AML-193 (cell line): ENCODE measurements at places on chromosomes 16 and 17.
A peak's percentile ranks its signal among the peaks of the same experiment; 100 is the strongest.

DNA sequence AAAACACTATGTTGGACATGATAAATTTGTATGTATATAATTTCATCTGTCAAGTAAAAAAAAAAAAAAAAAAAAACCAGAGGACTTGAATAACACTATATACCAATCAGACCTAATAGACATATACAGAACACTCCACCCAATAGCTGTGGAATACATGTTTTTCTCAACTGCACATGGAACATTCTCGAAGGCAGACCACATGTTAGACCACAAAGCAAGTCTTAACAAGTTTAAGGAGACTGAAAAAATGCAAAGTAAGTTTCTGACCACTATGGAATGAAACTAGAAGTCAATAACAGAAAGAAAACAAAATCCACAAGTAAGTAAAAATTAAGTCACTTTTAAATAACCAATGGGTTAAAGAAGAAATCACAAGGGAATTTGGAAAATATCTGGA is 8.4 kb upstream of the CNTNAP4 start:
- DNase-seq: no peak

GRCh38 chr17:19407601-19408345 is 3.3 kb upstream of the RNF112 start:
- DNase-seq: no peak

DNA sequence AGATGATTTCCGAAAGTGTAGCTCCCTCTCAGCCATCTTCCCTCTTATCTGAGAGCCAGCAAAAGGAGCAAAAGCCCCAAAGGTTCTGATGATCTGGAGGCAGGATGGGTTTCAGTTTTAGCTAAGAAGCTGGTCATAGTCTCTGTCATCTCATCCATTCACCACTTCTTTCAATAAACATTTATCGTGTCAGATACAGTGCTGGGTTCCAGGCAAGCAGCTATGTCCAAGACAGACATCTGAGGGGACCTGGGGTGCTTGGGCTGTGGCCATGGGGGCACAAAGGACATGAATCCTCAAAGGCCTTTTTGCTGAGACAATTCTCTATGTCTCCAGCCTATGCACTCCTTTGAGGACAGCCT is 1.0 kb upstream of the ETV4 start:
- DNase-seq: no peak

DNA sequence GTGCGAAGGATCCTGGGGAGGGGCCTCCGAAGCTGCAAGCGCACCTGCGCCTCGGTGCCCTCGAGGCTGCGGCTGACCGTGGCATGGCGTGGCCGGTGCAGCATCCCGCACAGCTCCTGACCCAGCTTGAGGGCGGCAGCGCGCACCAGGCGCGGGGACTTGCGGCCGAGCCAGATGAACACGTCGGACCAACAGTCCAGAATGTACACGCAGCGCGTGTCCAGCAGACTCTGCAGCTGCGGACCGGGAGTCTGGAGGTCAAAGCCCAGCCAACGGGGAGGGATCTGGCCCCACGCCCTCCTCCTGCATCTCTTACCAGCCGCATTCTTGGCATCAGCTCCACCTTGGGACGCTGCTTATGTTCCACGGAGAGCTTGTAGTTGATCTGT is 10.9 kb downstream of the FLII start:
- DNase-seq: no peak

GRCh38 chr16:9119795-9120194 is 28.4 kb downstream of the HAPSTR1 start:
- DNase-seq: no peak

DNA sequence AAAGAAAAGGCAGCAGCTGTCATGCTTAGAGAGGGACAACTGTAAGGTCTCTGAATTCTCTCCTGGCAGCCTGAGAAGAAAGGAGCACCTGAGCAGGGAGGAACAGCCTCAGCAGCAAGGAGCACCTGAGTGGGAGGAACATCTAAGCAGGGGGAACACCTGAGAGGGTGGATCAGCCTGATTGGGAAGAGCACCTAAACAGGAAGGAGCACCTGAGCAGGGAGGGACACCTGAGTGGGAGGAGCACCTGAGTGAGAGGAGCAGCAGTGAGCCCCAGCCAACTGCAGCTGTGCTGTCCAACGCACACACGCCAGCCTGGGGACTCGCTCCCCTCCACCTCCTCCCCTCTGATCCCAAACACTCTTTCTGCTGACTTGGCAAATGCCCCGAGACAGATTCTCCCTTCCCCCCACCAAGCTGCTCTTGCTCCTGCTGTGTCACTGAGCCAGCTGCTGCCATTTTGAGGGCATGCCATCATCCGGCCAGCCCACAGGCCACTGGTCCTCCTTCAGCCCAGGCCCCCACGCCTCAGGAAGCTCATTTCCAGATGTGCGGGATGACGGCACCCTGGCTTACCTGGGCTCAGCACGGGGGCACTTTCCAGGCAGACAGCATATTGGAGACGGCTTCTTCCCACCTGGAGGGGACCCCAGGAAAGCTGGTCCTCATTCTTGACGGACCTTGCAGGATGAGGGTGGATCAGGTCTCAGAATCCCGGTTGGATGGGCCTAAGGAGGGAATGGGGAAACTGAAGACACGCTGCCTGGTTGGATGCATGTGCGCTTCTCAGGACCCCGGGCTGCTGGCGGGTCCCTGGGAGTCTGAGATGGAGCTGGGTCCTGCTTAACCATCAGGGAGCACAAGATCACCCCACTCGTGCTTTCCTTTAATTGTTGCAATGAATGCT is 57.7 kb upstream of the RBFOX3 start:
- no peak for DNase-seq

DNA sequence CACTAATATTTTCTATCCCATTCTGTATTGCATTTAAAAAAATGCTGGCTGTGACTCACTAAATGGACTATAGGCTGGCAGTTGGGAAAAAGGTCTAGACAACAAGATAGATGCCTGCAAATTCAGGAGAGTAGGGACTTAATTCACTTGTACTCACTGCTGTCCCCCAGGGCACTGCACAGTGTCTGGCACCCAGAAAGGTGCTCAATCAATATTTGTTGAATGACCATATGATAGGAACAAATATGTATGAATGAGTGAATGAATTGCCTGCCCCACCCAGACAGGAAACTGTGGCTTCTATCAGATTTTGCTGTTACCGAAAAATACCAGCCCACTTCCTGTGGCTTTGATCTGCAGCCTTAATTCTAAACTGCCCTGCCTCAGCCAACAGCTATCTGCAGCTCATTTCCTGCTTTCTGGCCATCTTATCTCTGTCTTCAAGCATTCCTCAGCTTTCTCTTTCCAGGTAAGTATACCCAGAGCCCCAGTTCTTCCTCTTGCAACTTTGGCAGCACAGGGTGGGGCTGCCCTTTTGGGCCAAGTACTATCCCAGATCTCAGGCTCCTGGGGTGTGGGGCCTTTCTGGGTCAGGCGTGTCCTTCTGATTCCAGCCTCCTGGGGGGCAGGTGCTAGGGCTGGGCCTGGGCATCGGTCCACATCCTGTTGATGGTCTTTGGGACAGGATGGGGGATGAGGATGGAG is 15.3 kb upstream of the TNS4 start:
- DNase-seq: peak; percentile 68

DNA sequence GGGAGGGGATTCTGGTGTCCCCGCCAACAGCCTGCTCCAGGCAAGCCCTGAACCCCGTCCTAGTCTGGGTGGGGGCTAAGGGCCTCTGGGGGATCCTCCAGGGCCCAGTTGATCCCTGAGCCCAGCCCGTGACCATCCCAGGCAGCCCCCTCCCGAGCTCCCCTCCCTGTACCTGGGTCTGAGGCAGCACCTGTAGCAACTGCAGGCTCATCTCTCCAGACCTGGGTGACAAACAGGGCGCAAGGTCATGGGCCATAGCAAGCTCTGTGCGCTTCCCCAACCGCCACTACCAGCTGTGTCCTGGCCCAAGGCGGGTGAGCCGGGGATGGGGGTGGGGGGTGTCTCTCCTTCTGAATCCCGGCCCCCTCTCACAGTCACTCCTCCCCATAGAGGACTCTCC is 10.6 kb downstream of the CNGB1 start:
- no peak for DNase-seq

GRCh38 chr17:19539040-19539399 is 5.4 kb downstream of the SLC47A1 start:
- no peak for DNase-seq

GRCh38 chr16:71459510-71459909 is 2.5 kb downstream of the ZNF23 start:
- DNase-seq: no peak

DNA sequence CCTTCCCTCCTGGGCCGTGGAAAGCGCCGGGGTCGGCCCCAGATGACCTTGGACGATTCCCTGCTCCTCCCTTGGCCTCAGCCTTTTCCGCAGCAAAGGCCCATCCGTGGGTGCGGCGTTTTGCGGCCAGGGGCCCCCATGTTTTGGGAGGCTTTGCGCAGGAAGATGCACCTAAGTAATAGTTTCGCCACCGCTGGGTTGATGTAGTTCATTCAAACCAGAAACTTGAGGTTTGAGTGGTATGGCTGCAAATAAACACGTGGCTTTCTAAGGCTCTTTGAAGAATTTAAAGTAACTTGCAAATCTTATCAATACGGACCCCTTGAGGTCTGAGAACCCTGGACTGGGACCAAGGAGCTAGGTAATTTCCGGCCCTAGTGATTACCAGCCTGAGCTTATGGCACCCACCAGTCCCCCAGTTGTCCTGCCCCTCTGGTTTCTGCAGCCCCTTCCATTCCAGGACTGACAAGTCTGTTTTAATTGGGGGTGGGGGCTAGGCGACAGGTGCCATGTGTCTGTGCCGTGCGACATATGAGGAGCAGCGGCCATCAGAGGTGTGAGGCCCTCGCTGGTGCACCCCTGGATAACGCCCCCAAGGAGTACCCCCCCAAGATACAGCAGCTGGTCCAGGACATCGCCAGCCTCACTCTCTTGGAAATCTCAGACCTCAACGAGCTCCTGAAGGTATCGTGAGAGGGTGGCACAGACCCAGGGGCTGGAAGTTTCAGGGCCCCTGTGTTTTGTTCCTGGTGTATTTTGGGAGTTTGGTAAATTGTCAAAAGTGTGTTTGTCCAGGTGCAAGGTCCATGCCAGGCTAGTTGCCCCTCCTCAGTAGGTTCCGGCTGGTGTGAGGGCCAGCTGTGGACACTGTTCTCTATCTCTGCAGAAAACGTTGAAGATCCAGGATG is 834 bp downstream of the MRPL12 start:
- no peak for DNase-seq
